ENCODE measurements at places on chromosomes 6 and 20.

DNA sequence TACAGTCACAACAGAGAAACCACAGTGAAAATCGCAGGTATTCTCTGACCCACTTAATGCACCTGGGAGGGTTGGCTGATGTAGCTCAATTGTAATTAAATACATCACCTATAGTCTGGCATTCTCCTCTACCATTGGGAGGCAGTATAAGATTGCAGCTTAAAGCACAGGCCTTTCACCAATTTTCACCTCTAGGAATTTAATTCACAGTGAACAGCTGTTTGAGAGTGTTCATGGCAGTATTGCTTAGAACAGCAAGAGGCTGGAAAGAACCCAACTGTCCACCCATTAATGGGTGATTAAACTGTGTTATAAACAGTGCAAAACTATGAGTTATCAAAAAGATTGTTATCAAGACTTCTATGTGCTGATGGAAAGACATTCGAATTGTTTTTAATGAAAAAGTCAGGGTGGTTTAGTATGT is 2.0 kb downstream of the EDEM2 start:
- no peak for DNase-seq

DNA sequence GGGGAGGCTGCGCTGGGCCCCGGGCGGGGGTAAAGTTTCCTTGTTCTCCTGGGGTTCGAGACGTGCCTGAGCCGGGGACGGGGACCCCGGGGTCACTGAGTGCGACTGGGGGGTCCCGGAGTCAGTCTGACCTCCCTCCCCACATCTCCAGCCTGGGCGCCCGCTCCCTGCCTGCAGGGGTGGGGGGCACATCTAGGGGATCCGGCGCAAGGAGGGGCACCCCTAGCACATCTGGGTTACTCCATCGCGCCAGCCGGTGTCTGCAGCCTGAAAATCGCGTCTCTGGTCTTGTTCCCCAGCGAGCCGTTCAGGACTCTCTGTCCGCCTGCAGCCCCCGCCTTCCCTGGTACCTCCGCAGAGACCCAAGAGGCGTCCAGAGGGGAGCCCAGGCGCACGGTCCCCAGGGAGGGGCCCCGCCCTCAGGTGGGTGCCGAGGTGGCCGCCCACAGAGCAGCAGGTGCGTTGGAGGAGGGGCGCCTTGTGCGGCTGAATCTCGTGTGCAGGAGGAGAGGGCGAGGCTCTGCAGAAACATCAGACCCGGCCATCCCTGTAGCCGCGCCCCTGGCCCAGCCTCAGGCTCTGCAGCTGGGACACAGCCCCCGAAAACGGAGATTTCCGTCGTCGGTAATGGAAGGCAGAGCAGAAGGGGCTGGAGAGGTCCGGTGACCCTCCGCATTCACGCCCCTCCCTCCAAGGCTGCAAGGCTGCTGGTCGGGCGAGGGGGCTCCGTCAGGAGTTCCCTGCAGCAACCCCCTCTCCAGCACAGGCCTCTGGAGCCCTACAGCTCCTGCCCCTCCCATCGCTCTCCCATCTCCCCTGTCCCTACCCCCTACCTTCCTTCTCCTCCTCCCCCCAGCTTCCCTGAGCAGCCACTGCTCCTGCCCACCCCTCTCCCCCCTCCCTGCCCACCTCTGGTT is 628 bp upstream of the CHRNA4 start:
- no peak for DNase-seq

- no peak for DNase-seq
Observed at GRCh38 chr6:53672237-53672636, 6.7 kb upstream of the KLHL31 start.

DNA sequence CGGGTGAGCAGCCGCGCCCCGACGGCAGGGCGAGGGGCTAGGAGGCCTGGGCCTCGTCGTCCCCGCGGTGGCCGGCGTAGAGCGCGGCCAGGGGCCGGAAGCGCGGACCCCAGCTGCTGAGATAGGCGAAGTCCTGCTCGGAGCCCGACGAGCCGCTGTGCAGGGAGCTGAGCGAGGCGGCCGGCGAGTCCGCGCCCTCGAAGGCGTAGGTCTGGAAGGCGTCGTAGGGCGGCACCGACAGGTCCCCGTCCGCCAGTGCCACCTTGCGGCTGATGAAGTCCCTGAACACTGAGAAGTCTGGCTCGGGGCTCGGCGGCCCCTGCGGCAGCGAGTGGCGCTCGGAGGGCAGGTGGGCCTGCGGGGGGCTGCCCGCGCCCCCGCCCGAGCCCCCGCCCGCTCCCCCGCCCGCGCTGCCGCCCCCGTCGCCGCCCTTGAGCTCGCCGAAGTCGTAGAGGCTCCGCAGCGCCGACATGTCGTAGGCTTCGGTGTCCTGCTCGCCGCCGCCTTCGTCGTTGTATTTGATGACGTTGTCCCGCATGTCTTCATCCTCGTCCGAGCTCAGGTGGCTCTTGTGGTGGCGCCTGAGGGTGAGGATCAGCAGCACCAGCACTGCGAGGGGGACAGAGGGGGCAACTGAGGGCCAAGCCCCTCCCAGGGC is 56.5 kb downstream of the CD40 start:
- DNase-seq = peak; percentile 50

GRCh38 chr6:37244430-37245310 is 12.9 kb upstream of the TBC1D22B start:
- no peak for DNase-seq

GRCh38 chr20:14913896-14914620 is 576.6 kb upstream of the FLRT3 start:
- DNase-seq = no peak

DNA sequence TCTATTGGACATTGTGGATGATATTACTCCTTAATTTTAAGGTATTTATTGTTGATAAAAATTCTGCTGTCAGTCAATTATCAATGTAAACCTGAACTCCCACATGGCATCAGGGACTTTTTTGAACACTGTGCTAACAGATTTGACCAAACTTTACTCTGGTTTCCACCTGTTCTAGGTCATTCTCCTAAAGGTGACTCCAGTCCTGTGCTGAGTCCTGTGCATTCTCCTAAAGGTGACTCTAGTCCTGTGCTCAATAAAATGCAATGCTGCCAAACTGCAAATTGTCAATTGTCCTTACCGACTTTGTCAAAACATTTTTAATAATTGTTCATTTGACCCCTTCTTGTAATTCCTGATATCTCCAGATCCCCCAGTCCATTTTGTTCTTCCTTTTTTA is 408.4 kb upstream of the EPHA7 start:
- DNase-seq = no peak

DNA sequence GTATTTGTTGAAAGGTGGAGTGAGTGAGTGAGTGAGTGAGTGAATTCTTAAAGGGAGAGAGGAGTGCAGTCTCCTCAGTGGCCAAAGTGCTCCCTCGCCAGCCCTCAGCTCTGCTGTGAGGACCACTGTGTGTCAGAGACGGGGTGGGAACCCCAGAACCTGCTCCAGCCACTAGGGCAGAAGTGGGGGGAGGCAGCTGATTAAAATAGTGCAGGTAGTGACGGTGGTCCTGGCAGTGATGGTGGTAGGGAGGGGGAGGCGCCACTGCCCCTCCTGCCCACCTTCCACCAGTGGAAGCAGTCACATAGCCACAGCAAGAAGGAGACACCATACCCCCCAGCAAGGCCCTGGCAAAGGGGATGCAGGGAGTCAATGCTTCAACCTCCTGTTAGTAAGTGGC is 133.5 kb downstream of the PHACTR3 start:
- DNase-seq = no peak

GRCh38 chr6:33678932-33679490 is 32.5 kb downstream of the UQCC2 start:
- no peak for DNase-seq

DNA sequence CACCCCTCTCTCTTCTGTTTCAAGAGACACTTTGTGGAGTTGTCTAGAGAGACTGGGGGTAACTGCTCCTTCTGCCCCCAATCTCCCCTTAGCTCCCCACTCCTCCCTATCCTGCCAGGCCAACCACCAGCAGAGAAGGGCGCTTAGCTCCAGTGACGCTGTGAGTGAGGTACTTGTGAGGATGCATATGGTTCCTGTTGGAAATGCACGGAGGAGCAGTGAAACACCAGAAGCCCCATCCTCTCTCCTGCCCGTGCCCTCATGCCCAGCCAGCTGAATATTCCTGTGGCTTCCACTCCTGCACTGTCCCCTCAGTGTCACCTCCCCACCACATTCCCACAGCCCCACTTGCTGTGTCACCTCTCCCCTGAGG is 11.9 kb downstream of the NT5E start:
- no peak for DNase-seq

DNA sequence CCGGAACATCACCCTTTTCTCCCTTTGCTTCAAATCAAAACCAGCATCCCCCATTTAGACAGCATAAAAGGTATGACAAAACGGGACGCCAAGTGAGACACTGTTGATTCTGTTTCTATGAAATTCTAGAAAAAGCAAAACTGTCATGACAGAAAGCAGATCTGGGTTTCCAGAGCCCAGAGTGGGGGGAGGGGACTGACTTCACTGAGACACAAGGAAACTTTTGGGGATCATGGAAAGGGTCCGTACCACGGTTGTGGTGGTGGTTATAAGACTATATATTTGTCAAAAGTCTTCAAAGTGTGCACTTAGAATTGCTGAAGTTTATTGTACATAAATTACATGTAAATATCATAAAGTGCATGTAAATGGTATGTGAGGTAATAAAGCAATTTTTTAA is 82.6 kb downstream of the SLC22A3 start:
- DNase-seq = no peak

GRCh38 chr20:62052842-62053464 is 12.7 kb downstream of the TAF4 start:
- no peak for DNase-seq

- DNase-seq = no peak
Observed at GRCh38 chr6:52231406-52232127, 12.7 kb downstream of the IL17F start.

DNA sequence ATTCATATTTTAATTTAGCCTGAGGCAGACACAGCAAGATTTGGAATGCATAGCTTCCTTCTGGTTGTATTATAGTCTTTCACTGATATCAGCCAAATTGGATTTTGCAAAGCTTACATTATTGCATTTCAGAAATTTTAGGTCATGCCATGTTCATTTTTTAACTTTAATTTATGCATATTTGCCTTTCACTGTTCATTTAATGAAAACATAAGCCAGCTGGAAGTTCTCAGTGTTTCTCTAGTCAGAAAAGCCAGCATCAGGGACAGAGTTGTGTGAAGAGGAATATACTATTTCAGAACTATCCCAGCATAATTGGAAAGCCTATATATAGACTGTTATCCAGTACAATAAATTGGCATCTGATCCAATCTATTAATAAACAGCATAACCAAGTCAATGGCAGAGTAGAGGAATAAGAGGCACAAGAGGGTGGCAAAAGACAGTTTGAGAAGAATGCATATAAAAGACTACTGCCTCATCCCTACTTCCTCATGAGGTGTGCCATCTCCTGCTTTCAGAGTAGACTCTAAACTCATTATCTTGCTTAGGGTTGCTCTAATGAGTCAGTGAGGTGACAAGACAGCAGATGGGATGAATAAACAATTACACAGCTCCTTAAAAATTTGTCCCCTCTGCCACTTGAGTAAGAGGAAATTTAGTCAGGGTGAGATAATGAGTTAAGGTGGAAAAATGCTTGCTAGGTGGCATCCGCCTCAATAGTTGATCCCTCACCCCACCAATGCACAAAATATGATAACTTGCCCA is 159.8 kb upstream of the HCRTR2 start:
- no peak for DNase-seq

GRCh38 chr6:26056583-26057350 is 30.5 kb upstream of the HFE start:
- DNase-seq = no peak

DNA sequence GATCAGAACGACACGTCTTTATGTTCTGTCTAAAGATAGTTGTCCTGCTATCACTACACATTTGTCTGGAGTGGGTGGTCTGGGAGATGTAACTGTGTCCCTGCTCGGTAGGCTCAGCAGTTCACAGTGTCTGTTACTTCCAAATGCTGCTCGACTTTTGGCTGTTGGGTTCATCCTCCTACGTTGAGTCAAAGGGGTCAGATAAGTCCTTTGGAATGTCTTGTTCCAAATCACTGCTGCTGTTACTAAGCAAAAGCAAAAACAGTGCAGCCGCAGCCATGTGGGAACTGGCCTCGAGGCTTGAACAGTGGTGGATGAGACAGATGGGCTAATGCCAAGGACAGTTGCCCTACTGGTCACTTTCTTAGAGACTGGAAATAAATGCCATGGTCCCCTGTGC is 272.2 kb upstream of the MAP3K7 start:
- DNase-seq = no peak

All from activated T-helper 1 cell treated with Interleukin-2 at 50 U/mL for 16 hours (primary cell).